CD4-positive, alpha-beta memory T cell (primary cell): ENCODE measurements at places on chromosomes 1 and 21. TPM values are rescaled to one million over a fixed set of nuclear protein-coding genes. Genes with fewer than 3 reads are reported as not detected.

DNA sequence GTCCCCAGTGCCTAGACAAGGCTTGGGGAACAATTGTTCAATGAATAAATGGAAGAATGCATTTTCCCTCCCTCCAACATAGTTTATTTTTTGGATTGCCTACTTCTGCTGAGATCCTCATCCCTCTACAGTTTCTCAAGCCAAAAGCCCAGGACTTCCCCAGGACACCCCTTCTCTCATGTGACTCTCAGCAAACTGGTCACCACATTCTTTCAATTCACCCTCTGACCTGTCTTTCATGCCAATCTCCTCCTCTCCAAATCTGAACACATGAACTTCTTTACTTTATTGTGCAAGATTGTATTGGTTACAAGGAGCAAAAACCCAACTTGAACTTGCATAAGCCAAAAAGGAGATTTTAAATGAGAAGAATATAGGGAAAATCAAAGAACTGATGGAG is 103.2 kb upstream of the JUN start:
- H3K36me3 ChIP-seq: no peaks in the 10 kb centered on the region
- no peaks in the 10 kb centered on the region for H3K27me3 ChIP-seq
- H3K27ac ChIP-seq: no peak overlapping the region
- peaks cover 23% of the 10 kb centered on the region for H3K4me1 ChIP-seq
- DNase-seq: no peak

GRCh38 chr1:215064327-215064726 is 18.2 kb upstream of the KCNK2 start:
- no peak overlapping the region for H3K27ac ChIP-seq
- no peaks in the 10 kb centered on the region for H3K4me1 ChIP-seq
- no peaks in the 10 kb centered on the region for H3K36me3 ChIP-seq
- no peak for DNase-seq

DNA sequence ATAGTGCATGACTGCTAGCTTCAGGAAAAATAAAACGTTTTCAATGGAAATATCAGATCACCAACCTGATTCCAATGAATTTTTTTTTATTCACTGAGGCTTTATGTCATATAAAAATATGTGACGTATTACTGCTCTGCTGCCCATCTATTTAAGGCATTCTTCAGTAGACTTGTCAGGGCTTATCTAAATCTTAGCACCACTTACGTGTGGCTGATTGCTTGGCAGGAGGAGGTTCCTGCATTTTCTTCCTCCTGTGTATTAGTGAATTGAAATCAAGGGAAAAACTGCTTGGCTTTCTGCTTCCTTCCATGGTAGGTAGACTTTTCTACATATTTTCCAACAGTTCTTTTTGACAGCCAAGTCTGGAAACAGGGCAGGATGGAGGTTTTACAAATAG is 80.3 kb downstream of the ROR1 start:
- no peak overlapping the region for H3K4me3 ChIP-seq
- no peaks in the 10 kb centered on the region for H3K27me3 ChIP-seq
- no peaks in the 10 kb centered on the region for H3K36me3 ChIP-seq

DNA sequence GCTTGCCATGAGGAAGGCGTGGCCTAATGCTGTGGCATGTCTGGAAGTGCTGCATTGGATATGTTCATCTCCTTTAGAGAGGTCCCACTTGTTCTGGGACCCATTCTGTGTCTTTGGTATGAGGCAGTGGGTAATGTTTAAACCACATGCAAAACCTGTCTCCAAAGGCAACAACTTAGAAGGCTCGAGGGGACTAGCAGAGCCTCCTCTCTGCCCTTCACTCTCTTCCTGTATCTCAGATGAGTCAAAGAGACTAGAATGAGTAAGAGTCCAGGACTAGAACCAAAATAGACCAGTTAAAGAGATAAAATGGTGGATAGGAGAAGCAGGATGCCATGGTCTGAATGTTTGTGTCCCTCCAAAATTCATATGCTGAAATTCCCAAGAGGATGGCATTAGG is 220.8 kb upstream of the KIAA0040 start:
- H3K27ac ChIP-seq: no peak overlapping the region
- no peaks in the 10 kb centered on the region for H3K27me3 ChIP-seq
- H3K4me1 ChIP-seq: no peaks in the 10 kb centered on the region
- no peaks in the 10 kb centered on the region for H3K36me3 ChIP-seq
- DNase-seq: no peak

DNA sequence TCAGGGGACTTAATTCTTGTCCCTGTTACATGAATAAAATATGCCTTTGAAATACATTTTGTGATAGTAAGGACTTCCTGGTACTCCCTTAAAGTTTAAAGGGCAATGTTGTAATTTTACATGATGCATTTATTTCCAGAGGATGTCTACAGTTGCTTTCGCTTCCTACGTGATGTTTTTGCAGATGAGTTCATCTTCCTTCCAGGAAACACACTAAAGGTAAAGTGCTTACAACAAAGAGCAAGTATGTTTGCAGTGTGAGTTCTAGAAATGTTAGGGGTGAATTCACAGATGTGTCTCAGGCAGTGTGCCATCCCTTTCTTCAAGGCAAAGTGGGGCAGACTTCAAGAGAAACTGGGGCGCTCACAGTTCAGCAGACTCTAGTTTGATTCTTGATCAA is 31.2 kb downstream of the GNPAT start:
- H3K27ac ChIP-seq: no peak overlapping the region
- H3K4me3 ChIP-seq: no peak overlapping the region
- H3K36me3 ChIP-seq: peaks cover 38% of the 10 kb centered on the region
- H3K27me3 ChIP-seq: no peaks in the 10 kb centered on the region

DNA sequence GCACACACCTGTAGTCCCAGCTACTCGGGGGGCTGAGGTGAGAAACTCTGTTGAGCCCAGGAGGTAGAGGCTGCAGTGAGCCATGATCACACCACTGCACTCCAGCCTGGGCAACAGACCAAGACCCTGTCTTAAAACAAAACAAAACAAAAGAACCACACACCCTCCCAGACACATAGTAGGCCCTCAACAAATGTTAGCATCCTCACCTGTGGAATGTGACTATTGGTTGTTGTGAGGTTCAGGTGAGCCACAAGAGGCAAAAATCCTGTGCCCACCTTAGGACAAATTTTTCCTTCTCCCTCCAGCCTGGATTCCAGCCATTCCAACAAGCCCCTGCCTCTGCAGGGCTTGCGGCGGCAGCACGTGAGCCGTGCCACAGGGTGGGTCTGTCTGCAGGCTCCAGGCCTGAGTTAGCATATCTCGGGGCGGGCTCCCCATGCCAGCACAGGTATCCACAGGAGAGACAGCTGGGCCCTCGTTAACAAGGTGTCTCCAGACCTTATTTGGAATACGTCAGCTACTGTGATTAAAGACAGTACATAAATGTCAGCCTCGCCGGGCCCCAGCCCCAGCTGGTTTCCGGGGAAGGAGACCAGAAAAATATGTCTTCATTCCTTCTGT is 17.4 kb downstream of the C1QB start:
- H3K27me3 ChIP-seq: peaks cover 9% of the 10 kb centered on the region
- no peaks in the 10 kb centered on the region for H3K36me3 ChIP-seq
- H3K4me1 ChIP-seq: no peaks in the 10 kb centered on the region
- no peak overlapping the region for H3K4me3 ChIP-seq
- DNase-seq: no peak

GRCh38 chr1:205626216-205626615 is 5.6 kb downstream of the ELK4 start:
- peaks cover 52% of the 10 kb centered on the region for H3K4me1 ChIP-seq
- H3K27ac ChIP-seq: no peak overlapping the region
- H3K4me3 ChIP-seq: no peak overlapping the region
- peaks cover 11% of the 10 kb centered on the region for H3K36me3 ChIP-seq

GRCh38 chr1:66250478-66250877 is 283.5 kb upstream of the SGIP1 start:
- peaks cover 56% of the 10 kb centered on the region for H3K4me1 ChIP-seq
- DNase-seq: no peak
- H3K4me3 ChIP-seq: no peak overlapping the region
- H3K27me3 ChIP-seq: no peaks in the 10 kb centered on the region
- H3K27ac ChIP-seq: no peak overlapping the region
- no peaks in the 10 kb centered on the region for H3K36me3 ChIP-seq

- DNase-seq: no peak
- H3K36me3 ChIP-seq: no peaks in the 10 kb centered on the region
- H3K27me3 ChIP-seq: no peaks in the 10 kb centered on the region
- no peaks in the 10 kb centered on the region for H3K4me1 ChIP-seq
- no peak overlapping the region for H3K27ac ChIP-seq
- H3K4me3 ChIP-seq: no peak overlapping the region
Observed at GRCh38 chr1:6123816-6124215, 56.3 kb downstream of the CHD5 start.

DNA sequence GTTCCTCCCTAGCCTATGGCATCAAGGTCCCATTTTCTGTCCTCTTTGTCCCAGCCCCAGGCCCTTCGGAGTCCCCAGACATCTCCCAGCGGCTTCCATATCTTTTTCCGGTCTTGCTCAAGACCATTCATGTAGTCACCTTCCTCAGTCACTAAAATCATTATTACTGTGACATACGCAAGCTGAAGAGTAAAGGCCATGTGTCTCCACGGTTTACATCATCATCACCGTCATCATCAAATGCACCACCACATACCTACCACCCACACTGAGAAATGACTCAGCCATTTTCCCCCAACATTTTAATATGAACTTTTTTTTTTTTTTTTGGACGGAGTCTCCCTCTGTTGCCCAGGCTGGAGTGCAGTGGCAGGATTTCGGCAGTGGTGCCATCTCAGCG is 43.4 kb downstream of the FHAD1 start:
- no peaks in the 10 kb centered on the region for H3K36me3 ChIP-seq
- DNase-seq: no peak
- H3K4me3 ChIP-seq: no peak overlapping the region
- H3K4me1 ChIP-seq: no peaks in the 10 kb centered on the region
- H3K27me3 ChIP-seq: no peaks in the 10 kb centered on the region
- H3K27ac ChIP-seq: no peak overlapping the region

- H3K36me3 ChIP-seq: peaks cover 54% of the 10 kb centered on the region
- H3K4me3 ChIP-seq: no peak overlapping the region
- H3K27me3 ChIP-seq: no peaks in the 10 kb centered on the region
- no peaks in the 10 kb centered on the region for H3K4me1 ChIP-seq
- DNase-seq: no peak
Observed at GRCh38 chr1:236829085-236829484, 34.0 kb downstream of the MTR start.

- no peak for DNase-seq
- no peak overlapping the region for H3K4me3 ChIP-seq
- H3K4me1 ChIP-seq: no peaks in the 10 kb centered on the region
- no peaks in the 10 kb centered on the region for H3K27me3 ChIP-seq
Observed at GRCh38 chr1:70092526-70092925, 112.9 kb downstream of the LRRC40 start.

GRCh38 chr1:53754484-53755312 is 15.7 kb upstream of the GLIS1 start:
- H3K27ac ChIP-seq: no peak overlapping the region
- H3K4me1 ChIP-seq: no peaks in the 10 kb centered on the region
- H3K27me3 ChIP-seq: no peaks in the 10 kb centered on the region
- DNase-seq: peak; percentile 11

DNA sequence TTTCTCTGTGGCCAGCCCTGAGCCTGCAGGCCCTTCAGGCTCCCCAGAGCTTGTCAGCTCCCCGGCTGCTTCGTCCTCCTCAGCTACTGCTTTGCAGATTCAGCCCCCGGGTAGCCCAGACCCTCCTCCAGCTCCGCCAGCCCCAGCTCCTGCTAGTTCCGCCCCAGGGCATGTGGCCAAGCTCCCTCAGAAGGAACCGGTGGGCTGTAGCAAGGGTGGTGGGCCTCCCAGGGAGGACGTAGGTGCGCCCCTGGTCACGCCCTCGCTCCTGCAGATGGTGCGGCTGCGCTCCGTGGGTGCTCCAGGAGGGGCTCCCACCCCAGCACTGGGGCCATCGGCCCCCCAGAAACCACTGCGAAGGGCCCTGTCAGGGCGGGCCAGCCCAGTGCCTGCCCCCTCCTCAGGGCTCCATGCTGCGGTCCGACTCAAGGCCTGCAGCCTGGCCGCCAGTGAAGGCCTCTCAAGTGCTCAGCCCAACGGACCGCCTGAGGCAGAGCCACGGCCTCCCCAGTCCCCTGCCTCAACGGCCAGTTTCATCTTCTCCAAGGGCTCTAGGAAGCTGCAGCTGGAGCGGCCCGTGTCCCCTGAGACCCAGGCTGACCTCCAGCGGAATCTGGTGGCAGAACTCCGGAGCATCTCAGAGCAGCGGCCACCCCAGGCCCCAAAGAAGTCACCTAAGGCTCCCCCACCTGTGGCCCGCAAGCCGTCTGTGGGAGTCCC is 45.4 kb downstream of the YARS1 start:
- peaks cover 9% of the 10 kb centered on the region for H3K4me1 ChIP-seq
- no peaks in the 10 kb centered on the region for H3K27me3 ChIP-seq

- no peaks in the 10 kb centered on the region for H3K27me3 ChIP-seq
- peaks cover under 1% of the 10 kb centered on the region for H3K36me3 ChIP-seq
- H3K4me3 ChIP-seq: no peak overlapping the region
- H3K4me1 ChIP-seq: no peaks in the 10 kb centered on the region
Observed at GRCh38 chr1:218299416-218299815, 14.3 kb downstream of the RRP15 start.

GRCh38 chr21:36261459-36261858 is 58.5 kb upstream of the MORC3 start:
- peaks cover 9% of the 10 kb centered on the region for H3K36me3 ChIP-seq
- H3K27me3 ChIP-seq: no peaks in the 10 kb centered on the region
- H3K27ac ChIP-seq: no peak overlapping the region
- H3K4me3 ChIP-seq: no peak overlapping the region

DNA sequence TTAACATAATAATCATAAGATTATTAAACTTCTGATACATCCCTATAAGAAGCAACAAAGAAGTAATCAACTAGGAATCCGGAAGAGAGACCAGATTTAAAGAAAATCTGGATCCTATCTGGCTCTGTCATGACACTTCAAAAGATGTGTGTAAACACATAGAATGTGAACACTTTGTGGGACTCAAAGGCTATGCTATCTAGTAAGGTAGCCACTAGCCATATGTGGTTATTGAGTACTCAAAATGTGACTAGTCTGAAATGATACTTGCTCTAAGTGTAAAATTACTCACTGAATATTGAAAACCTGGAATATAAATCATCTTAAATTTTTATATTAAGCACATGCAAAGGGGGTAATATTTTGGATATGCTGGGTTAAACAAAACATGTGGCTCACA is 8.7 kb downstream of the FUBP1 start:
- no peaks in the 10 kb centered on the region for H3K27me3 ChIP-seq
- H3K4me3 ChIP-seq: no peak overlapping the region
- DNase-seq: no peak
- H3K36me3 ChIP-seq: peaks cover 52% of the 10 kb centered on the region

DNA sequence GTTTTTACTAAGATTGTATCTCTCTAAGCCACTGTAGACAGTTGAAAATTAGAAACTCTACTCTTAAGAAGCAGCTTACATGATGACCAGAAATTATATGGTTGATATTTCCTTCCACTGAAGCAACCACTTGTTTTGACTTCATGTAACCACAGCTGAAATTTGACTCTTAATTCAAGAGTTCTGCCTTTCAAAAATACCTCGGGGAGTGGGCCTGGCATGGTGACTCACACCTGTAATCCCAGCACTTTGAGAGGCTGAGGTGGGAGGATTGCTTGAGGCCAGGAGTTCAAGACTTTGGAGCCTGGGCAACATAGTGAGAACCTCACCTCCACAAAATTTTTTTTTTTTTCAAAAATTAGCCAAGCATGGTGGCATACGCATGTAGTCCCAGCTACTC is 4.3 kb downstream of the AMPD1 start:
- no peaks in the 10 kb centered on the region for H3K4me1 ChIP-seq
- H3K4me3 ChIP-seq: no peak overlapping the region
- DNase-seq: no peak
- no peak overlapping the region for H3K27ac ChIP-seq
- no peaks in the 10 kb centered on the region for H3K27me3 ChIP-seq

Gene OR2M4
- not detected for total RNA-seq

Gene VWA1
- total RNA-seq: not detected

Gene CLK2
- 126 TPM for total RNA-seq

Gene SEMA6C
- total RNA-seq: 7.6 TPM

Gene SLAMF6
- total RNA-seq: 56.4 TPM

Gene TTC39A
- total RNA-seq: not detected

Gene FBXO2
- total RNA-seq: 4.4 TPM
